Stimulated activated CD8-positive, alpha-beta memory T cell treated with anti-CD3 and anti-CD28 coated beads, Interleukin-4, amount 100 ng/mL, for 4 hours (primary cell): ENCODE measurements at places on chromosomes 11 and 22.

DNA sequence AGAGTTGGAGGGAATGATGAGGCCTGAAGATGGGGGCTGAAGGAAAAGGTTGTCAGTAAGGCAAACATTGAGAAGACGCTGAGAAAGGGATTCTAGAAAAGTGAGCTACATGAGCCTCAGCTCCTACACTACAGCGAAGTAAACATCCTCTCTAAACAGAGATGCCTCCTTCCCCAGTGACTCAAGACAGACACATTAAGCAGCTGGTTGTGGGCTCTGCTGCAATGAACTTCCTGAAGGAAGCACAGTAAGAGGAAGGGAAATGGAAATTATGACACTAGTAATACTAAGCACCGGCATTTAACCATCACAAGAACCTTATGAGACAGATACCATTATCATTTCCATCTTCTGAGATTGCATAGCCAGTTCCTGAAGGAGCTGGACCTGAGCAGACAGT is 190.5 kb downstream of the C11orf87 start:
- no peak for DNase-seq

DNA sequence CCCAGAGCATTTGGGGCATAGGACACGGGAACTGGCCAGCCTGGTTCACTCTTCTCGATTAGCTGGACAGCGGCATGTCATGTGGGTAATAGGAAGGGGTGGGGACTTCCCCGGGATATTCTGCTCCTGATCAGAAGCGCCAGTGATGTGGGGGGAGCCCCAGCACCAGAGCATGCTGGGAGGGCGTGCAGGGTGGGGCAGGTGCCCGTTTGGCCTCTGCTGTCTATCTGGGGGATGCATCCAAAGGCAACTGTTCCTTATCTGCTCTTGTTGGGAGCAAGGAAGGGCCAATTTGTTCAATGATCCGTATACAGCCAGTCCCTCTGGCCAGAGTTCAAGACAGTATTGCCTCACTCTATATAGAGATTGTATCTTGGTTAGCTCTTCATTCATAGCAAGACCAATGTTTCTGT is 43.6 kb downstream of the PPARA start:
- DNase-seq: no peak

DNA sequence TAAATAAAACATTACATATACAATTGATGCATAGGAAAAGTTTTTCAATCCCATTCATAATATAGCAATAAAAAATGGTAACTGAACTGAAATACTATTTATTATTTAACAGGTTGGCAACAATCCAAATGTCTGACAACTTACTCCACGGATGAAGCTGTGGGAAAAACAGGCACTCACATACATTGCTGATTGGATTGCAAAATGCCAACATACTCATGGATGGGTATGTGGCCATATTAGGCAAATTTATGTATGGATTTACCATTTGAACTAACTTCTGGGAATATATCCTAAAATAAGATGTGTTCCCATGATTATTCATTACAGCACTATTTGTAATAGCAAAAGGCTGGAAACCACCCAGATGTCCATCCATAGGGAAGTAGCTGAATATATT is 3.2 kb upstream of the BIRC2 start:
- DNase-seq: no peak

- no peak for DNase-seq
Observed at GRCh38 chr11:26599876-26600434, 27.9 kb upstream of the MUC15 start.

DNA sequence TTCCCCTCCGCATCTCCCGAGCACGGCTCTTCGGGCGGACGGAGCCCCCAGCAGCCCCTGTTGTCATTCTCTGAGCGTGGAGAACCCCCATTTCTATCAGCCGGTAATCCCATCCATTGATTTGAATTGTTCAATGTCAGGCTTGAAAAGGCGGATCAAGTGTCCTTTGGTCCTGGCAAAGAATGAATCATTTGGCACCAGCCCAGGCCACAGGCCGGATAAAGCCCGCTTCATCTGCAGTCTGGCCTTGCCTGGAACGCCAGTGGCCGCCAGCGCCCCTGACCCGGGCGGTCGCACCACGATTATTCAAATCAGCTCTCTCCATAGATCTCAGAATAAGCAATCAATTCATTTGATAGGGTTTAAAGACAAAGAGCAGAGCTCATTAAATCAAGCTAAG is 188.9 kb downstream of the BRD1 start:
- DNase-seq: no peak

DNA sequence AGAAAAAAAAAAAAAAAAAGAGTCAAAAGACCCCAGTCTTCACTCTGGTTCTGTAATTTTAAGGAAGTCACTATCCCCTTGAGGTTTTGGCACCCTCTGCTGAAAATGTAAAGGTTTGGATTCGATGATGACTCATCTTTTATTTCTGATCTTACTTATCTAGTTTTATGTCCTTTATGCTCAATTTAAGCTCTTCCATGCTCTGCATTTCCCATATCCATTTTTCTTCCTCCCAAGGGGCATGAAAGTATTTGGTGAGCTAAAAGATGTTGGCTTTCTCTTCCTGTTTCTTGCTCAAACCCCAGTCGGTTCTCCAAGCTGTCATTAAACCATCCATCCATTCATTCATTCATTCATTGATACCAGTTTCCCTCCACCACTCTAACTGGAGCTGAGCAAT is 61.0 kb upstream of the CDON start:
- DNase-seq: no peak

DNA sequence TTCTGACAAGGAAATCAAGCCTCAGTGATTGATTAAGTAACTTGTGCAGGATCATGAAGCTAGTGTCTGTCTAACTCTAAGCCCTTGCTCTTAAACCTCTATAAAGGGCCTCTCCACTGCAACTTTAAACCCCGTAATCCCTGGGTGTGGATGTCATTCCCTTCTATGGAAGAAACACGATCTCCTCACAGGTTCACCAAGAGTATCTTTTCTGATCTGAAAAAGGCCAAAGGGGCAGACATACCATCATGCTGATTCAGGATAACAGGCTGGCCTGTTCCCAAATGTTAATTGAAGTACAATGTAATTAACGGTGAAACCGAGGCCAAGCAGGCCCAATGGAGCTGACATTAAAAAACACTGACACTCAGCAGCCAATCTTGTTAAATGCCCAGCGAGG is 17.1 kb downstream of the TTC12 start:
- no peak for DNase-seq

- no peak for DNase-seq
Observed at GRCh38 chr22:45298934-45299505, 10.7 kb upstream of the FAM118A start.

DNA sequence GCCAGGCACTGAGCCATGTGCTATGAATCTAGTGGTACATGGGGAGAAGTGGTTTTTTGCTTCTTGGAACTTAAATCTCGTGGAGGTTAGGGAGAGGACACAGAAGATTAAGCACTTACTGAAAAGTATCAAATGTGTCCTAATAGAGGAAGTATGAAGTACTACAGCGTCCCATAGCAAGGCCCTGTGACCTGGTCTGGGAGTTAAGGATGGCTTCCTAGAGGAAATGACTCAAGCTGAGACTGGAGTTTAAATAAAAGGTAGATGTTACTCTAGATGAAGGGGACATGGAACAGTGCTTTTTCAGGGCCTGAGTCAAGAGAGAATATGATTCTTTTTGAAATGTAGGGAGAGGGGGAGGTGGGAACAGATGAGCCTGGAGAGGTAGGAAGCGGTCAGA is 202.9 kb downstream of the GRIK4 start:
- DNase-seq: no peak

DNA sequence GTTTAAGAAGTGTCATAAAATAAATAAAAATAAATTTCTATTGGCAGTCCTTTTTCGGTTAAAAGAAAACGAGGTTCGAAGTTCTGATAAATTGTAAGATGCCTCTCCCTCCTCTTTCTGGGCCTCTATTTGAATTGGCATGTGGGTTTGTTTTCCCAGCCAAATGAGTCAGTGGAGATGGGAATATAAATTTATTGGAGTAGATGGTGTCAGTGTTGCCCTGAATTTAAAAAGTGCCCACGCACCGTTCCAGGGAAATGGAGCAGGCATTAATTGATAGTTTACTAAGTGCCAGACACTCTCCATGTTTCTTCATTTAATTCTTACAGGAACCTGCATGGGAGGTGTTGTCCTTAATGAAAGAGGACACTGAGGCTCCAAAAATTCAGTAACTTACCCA is 119.2 kb downstream of the FEZ1 start:
- DNase-seq: no peak

- DNase-seq: no peak
Observed at GRCh38 chr22:39943337-39943736, 16.9 kb upstream of the TMA7B start.

DNA sequence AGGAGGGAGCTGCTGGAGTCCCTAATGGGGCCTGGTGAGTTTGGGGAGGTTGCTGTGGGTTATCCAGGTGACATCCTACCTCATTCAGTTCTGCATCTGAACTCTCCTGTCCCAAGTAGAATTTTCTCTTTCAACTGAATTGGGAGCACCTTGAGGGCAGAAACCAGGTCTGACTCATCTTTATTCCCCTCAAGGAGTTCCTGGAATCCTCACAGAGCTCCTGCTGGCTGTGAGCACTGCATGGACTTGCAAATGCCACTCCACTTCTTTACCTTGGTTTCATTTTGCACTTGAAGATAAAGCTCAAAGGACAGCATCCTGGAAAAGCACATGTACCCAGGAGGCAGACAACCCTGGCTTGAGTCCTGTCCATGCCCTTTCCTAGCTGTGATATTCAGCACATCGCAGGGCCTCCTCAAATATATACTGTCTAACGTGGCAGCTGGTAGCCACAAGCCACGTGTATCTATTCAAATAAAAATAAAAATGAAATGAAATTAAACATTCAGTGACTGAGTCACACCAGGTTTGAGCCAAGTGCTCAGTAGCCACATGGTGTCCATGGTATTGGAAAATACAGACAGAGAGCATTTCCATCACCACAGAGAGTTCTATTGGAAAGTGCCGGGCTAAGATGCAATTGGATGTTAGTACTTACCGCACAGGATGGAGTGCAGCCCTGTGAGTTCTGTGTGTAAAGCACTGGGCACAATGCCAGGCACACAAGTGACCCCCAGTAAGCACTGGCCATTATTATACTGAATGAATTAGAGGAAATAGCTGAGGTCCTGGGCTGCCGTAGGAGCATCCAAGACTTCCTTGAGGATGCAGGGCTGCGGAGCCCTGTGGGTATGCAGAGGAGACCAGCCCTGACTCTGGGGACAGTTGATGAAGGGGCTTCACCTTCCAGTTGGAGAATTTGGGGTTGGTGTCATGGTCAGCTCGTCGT is 149.0 kb downstream of the PKNOX2 start:
- no peak for DNase-seq

DNA sequence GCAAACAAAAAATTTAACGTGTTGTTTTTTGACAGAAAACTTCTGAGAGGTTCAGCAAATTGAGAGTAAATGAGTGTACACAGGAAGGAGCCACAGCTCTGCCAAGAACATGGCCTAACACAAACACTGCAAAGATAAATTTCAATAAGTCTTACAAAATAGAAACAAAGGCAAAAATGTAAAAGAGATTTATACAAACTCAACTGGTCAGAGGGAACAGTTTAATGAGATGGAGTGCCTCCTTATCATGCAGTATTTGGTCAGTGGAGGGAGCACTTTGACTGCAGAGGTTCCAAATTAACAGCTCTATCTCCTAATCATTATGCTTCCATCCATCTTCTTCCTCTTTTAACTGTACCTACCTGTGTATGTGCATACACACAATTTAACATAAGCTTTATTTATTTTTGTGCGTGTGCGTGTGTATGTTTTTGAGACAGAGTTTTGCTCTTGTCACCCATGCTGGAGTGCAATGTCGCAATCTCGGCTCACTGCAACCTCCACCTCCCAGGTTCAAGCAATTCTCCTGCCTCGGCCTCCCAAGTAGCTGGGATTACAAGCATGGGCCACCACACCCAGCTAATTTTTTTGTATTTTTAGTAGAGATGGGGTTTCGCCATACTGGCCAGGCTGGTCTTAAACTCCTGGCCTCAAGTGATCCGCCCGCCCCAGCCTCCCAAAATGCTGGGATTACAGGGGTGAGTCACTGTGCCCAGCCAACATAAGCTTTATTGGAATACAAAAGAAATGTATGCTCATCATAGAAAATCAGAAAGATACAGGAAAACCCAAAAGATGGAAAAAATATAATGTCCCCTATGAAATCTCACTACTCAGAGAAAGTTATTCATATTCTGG is 111.9 kb downstream of the MRTFA start:
- no peak for DNase-seq

GRCh38 chr22:32584650-32585049 is 110.0 kb downstream of the FBXO7 start:
- no peak for DNase-seq

- no peak for DNase-seq
Observed at GRCh38 chr11:19027829-19028595, 32.5 kb downstream of the MRGPRX2 start.

DNA sequence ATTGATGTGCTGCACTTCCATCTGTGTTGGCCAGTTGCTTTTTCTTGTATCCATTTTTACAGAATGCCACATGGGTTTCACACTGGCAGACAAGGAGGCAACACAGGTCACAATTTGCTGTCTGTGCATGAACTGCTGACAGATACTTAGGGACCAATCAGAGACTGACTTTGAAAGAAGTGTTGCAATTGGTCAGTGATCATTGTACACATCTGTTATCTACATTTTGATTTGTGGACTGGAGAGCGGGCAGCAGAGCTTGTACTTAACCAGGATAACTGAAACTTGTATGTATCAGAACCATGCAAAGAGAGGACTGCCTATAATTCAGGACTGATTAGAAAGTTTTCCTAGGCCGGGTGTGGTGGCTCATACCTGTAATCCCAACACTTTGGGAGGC is 21.8 kb downstream of the PRR5 start:
- no peak for DNase-seq

DNA sequence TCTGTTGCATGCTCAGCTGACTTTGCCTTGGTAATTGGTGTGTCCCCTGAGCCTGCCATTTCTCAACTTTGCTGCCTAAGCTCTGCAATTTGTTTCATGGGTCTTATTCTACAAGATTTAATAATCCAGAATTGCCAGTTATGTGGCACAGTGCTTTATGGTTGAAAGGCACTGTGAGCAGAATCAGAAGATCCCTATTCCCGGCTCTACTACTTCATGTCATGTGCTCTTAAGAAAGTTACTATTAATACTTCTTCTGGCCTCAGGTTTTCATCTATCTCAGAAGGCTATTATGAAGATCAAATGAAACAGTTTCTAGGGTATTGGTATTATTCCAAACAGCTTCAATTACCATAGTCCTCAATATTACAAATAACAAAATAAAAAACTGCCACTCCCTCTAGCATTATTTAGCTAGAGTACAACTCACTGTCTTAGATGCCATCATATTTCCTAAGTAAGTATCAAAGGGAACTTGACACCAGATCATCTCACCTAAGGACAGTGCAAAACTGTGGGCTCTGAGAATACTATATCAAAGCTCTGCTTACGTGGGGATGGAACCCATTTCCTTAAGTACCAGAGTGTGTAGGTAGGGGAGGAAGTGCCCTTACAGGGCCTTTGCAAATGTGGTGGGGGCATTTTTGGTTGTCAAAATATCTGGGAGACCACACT is 200.0 kb upstream of the PITPNB start:
- DNase-seq: no peak

GRCh38 chr11:124199702-124200101 is 16.6 kb downstream of the OR10D3 start:
- no peak for DNase-seq
